Inflammatory macrophage treated with lipopolysaccharide for 1 hour (primary cell): ENCODE measurements at places on chromosomes 5 and 9.

DNA sequence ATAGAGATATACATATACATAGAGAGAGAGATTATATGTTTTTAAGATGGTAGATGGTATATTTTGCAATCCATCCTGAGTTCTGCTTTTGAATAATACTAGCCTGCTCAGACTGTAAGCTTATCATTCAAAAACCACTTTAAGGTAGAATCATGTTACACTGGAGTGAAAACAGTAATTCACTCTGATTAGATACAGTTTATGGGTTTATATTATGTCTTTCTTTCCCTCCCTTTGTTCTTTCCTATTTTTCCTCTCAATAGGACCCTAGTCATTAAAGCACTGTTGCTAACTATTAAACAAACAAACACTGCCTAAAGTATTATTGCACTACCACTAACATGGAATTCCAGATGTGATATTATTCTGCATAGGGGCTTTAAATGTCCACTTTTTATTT, 202.0 kb downstream of the ADAMTSL1 start:
- no peak for DNase-seq

DNA sequence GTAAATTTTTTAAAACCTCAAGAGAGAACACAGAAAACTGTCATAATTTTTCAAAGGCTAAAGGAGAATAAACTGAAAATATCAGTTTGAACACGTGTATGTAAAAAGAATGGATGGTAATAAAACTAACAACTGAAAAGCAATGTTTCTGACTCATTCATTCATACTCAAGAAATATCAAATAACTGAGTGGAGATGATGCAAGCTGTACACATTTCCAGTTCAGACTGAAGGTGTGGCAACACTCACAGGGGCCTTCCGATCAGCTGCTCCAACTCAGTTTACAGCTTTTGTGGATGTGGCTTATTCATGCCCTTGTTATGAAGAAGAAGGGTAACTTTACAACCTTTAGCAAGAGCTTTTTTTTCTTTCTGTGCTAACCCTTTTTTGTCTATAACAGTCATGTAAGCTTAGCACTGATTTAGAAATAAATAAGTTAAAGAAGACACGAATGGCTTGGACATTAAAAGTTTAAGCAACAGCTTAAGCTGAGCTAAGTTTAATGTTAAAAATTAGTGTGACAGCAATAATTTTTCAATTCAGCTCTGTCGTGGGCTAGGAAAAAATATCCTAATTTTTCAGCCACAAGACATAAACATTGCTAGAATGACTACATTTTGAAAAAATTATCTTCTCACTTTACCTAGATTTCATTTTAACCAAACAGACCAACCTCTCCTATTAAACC, 453.5 kb downstream of the RAB3C start:
- peak; percentile 75 for DNase-seq

DNA sequence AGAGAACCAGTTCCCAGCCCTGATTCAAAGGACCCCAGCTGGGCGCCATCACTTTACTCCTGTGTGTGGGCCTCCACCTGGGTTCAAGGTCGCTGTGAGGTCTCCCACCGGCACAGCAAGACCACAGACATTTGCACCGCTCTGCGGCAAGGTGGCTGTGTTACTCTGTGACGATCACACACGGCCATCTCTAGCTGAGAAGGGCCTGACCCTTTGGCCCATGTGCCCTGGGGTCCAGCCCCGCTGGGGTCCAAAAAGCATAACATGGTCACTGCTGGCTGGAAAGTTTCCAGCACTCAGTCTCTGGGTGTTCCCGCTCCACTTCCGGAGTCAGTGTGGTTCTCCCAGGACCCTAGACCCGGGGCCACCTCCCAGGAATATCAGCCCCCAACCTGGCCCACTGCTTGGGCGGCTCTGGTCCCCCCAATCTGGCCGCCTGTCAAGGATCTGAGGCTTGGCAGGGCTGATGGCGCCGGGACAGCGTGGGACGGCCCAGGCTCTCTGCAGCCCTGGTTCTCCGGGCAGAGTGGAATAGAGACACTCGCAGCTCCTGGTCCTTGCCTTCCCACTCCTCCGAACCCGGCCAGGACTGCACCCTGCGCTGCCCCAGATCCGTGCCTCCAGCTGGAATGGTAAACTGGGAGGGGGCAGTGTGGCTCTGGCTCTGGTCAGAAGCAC, 3.9 kb upstream of the LMX1B start:
- no peak for DNase-seq

DNA sequence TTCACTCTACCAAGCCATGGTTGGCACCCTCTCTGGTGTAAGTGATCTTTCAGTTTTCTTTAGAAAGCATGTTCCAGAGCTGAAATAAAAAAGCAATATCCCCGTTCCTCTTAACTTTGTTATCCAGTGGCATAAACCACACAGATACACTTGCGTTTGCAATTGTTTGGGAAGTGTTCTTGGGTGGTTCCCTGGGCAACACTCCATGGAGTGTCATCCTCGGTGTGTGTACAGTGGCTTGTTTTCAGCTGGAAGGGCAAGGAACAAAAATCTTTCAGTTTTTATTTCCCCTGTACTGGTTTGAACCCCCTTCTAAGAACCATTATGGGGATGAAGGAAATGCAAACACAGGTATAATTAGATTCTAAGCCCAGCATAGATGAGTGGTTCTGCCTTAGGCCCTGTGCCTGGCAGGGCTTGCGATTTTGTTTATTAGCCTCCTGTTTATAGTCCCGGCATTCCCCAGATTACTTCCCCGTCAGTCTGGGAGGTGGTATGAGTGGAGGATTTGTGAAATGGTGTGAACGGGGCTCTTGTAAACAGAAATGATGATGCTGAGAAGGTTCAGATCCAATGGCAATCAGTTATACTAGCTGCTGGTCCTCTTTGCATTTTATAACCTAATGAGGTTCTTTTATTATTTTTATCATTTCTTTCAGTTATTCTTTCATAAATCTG, 76.0 kb upstream of the CD180 start:
- DNase-seq, result no peak

DNA sequence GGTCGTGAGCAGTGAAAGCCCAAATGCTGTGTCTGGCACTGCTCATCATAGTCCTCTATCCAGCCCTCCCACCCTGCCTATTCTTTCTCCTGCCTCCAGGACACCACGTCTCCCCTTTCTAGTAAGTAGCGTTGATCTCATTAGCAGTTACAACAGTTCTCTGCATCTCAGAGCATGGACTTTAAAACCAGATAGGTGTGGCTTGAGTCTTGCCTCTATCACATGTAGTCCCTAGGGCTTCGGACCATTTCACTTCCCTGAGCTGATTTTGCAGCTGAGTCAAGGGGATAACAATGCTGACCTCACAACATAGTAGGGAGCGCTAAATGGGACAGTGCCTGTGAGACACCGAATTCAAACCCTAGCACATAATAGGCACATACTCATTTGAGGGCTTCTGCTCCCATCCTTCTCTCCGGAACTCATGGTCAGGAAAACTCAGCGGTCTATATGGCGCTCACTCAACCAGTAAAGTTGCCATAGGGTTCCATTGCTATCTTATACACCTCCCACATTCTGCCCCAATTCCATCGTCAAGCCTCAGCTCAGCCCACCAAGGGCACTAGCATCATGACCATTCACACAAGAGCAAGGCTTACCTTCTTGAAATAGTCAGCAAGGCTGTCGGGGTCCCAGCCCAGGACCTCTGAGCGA, 515 bp downstream of the LCP2 start:
- DNase-seq, result peak; percentile 64

GRCh38 chr9:133333566-133333965, 2.4 kb downstream of the SURF6 start:
- no peak for DNase-seq
